Stimulated activated CD8-positive, alpha-beta memory T cell treated with anti-CD3 and anti-CD28 coated beads, Interleukin-7, amount 100 ng/mL, for 4 hours (primary cell): ENCODE measurements at places on chromosomes 11 and 22.

GRCh38 chr22:35560366-35560765, 19.7 kb downstream of the RASD2 start:
- DNase-seq, result no peak

DNA sequence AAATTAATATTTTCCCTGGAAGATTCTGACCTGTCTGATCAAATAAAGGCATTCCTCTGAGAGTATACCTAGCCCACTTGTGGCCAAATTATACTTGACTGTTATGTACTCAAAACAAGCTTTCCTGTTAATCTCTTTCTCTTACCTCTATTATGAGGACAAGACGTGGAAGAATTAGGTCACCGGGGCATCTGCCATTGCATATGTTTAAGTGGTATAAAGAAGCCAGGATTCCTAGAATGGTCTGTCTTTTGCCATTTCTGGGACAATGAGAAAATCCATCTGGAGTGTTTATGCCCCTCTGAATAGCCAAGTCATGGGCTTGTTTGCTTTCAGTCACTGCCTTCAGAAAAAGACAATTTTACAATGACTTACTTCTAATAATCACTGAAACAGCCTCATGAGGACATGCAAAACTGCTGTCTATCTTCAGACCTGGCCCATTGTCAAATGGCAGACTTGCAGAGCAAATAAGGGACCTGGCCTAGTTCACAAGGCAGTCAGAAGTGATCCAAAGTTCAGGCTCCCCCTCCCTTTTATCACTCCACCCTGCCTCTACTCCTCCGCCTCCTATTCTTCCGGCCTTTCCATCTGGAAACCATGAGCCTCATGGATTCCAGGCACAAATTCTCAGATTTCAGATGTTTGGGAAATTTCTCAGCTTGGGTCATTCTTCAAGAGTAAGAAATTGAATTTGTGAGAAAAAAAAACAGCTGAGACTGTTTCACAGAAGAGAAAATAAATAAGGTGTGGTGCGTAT, 128.1 kb upstream of the LDLRAD3 start:
- no peak for DNase-seq

GRCh38 chr11:130480186-130480585, 31.7 kb downstream of the ADAMTS15 start:
- no peak for DNase-seq

DNA sequence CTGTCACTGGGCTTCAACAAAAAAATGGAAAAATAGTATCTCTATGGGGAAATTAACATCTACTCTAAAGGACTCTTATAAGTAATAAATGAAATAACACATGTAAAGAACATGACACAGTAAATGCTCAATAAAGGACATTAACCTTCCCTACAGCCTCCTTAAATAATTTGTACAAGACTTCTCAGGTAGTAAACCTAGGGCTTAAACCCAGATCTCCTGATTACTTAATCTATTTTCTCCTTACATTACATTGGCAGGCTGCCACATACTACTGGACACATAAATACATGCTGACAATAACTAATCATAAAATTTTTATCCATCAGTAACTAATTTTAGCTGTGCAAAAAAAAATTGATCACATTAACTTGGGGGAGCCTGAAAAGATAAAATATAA, 4.9 kb downstream of the AMBRA1 start:
- no peak for DNase-seq

DNA sequence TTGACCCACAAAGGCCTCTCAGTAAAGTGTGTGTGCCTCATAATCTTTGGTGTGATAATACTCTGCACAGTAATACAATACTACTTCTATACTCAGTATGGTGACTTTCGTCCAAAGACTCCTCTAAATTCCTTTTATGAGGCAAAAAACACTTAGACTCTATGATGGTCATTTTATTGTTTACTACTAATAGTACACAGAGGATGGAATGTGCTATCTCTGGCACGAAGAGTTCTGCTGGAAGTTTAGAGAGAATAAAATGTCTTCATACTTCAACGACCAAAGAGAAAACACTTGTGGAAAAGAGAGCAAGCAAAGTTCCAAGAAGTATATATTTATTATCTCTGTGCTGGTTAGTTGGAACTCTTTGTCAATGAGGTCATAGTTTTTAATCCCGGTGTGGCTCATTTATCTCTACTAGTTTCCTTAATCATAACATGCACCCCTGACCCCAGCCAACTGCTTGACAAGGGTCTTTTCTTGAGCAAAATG, 7.5 kb upstream of the CSTF3 start:
- DNase-seq, result no peak
